ENCODE measurements at places on chromosomes 16 and 17.

GRCh38 chr17:42780851-42781638, 635 bp downstream of the WNK4 start:
- H3K4me3 ChIP-seq: no peak overlapping the region
- H3K27me3 ChIP-seq: peaks cover 58% of the 10 kb centered on the region
- peaks cover 32% of the 10 kb centered on the region for H3K4me1 ChIP-seq
- DNase-seq: peak; percentile 38

DNA sequence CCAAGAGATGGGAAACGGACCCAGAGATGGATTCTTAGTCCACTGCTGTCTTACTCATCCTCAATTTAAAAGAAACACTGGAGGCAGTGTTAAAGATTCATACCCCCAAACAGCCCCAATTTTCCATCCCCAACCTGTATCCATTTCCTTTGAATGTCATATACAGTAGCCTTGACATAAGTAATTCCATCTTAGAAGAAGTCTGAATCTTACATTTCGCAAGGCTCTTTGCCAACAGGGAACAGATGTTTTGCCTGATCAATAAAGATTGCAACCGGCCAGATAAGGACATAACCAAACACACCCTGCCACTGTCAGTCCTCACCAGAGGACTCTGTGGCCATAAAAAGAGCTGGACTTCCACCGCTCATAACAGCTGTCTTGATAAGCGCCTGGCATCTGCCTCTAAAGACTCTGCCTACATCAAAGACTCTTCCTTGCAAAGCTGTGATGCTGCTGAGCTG, 59.0 kb upstream of the MED9 start:
- peaks cover 25% of the 10 kb centered on the region for H3K4me1 ChIP-seq
- no peak overlapping the region for H3K27ac ChIP-seq
- DNase-seq: no peak
- H3K4me3 ChIP-seq: no peak overlapping the region
- H3K27me3 ChIP-seq: no peaks in the 10 kb centered on the region
- no peaks in the 10 kb centered on the region for H3K36me3 ChIP-seq

- H3K36me3 ChIP-seq: peaks cover 24% of the 10 kb centered on the region
- peak overlapping the region; percentile 86 for H3K27ac ChIP-seq
- H3K27me3 ChIP-seq: no peaks in the 10 kb centered on the region
- peaks cover 84% of the 10 kb centered on the region for H3K4me1 ChIP-seq
- H3K4me3 ChIP-seq: peak overlapping the region; percentile 24
These were observed 268.8 kb downstream of the SEC14L1 start for GRCh38 chr17:77409282-77410161.

GRCh38 chr16:27818246-27818645, 245.3 kb downstream of the GSG1L start:
- no peaks in the 10 kb centered on the region for H3K4me1 ChIP-seq
- H3K27me3 ChIP-seq: peaks cover 11% of the 10 kb centered on the region
- no peak for DNase-seq
- no peaks in the 10 kb centered on the region for H3K36me3 ChIP-seq

DNA sequence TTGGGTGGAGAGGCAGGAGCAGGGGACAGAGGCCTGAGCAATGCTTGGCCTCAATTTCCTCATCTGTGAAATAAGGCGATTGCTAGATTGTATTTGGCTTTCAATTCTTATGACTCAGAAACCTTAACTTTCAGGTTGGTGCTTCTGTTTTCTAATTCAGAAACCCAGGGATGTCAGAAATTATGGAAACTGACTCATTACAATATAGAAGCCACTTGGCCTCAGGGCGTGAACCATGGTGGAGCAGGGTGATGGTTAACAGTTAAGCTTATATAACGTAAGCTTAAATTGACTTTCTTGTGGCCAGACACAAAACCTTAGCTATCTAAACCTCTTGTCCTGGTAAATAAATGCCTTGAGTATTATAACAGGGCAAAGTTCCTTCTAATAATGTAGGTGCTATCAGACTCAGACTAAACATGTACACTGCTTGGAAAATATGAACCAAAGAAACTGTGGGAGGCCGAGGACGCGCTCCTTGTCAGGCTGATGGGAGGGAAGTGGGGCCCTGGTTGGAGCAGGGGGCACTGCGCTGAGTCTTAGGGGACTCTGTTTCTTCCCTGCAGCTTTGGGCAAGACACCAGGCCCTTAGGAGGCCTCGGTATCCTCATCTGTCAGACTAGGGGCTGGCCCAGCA, 17.1 kb upstream of the SREBF1 start:
- DNase-seq: peak; percentile 52
- no peaks in the 10 kb centered on the region for H3K27me3 ChIP-seq
- peaks cover 5% of the 10 kb centered on the region for H3K36me3 ChIP-seq
- peaks cover 78% of the 10 kb centered on the region for H3K4me1 ChIP-seq
- peak overlapping the region; percentile 97 for H3K27ac ChIP-seq

DNA sequence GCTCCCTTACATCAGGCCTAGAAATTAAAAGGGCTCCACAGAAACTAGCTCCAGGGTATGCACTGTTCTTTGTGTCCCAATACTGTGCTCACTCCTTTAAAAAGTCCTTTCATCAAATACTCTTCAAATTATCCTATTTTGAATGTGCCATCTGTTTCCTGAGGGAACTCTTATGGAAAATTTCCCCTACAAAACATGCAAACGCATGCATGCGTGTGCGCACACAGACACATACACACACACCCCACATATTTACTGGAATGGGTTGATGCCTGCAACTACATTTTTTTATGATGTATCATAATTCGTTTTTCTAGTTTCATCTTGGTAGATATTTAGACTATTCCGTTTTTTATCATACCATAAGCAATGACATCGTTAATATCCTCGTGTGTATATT, 351.2 kb upstream of the KIF2B start:
- no peaks in the 10 kb centered on the region for H3K27me3 ChIP-seq
- H3K36me3 ChIP-seq: no peaks in the 10 kb centered on the region
- DNase-seq: no peak
- H3K27ac ChIP-seq: no peak overlapping the region

GRCh38 chr16:9372934-9373890, 281.8 kb downstream of the HAPSTR1 start:
- H3K27ac ChIP-seq: no peak overlapping the region
- H3K36me3 ChIP-seq: no peaks in the 10 kb centered on the region
- DNase-seq: no peak

DNA sequence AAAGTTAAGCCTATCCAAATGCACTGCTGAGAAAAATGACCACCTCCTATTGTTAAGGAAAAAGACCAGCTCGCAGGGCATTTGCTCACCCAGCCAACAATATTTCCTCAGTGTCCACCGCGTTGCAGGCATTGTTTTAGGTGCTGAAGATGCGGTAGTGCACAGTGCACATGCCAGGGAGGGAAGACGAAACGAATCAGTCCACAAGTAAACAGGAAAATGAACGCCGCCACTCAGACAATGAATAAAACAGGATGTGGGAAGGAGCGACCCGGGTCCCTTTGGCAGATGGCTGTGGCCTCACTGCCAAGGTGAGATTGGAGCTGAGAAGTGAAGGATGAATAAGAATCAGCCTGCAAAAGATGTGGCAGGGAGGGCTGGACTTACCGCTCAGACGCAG, 249.2 kb downstream of the FOXL1 start:
- no peak overlapping the region for H3K4me3 ChIP-seq
- H3K27me3 ChIP-seq: peaks cover 66% of the 10 kb centered on the region
- no peaks in the 10 kb centered on the region for H3K4me1 ChIP-seq
- no peak overlapping the region for H3K27ac ChIP-seq
- no peak for DNase-seq

GRCh38 chr16:4780235-4780634, 7.9 kb downstream of the SEPTIN12 start:
- H3K27me3 ChIP-seq: no peaks in the 10 kb centered on the region
- H3K36me3 ChIP-seq: no peaks in the 10 kb centered on the region
- no peak overlapping the region for H3K27ac ChIP-seq

DNA sequence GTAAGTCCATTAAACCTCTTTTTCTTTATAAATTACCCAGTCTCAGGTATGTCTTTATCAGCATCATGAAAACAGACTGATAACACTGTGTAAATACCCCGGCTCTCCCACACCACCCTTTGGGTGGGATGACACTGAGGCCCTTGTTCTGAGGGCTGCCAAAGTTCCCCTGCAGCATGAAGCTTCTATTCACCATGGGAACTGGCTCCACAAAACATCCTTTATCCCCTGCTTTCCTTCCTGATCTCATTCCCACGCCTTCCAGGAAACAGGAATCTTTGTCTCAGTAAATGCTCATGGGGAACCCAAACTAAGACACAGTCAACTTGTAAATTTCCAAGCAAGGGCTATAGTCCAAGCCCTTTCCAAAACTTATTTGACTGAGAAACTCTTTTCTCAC, 88.4 kb downstream of the ABCC12 start:
- H3K27ac ChIP-seq: no peak overlapping the region
- no peak overlapping the region for H3K4me3 ChIP-seq
- no peaks in the 10 kb centered on the region for H3K4me1 ChIP-seq
- H3K27me3 ChIP-seq: peaks cover 7% of the 10 kb centered on the region
- H3K36me3 ChIP-seq: no peaks in the 10 kb centered on the region
- no peak for DNase-seq

GRCh38 chr17:77476931-77477805, 336.4 kb downstream of the SEC14L1 start:
- peak overlapping the region; percentile 34 for H3K4me3 ChIP-seq
- H3K27ac ChIP-seq: peak overlapping the region; percentile 88
- peaks cover 89% of the 10 kb centered on the region for H3K4me1 ChIP-seq
- DNase-seq: peak; percentile 57

Measured in activated T-cell treated with anti-CD3 and anti-CD28 coated beads, Interleukin-2, amount 50 U/mL, for 24 hours (primary cell).